Caco-2 (cell line): ENCODE measurements at places on chromosomes 3 and 15. TPM values are rescaled to one million over a fixed set of nuclear protein-coding genes. Genes with fewer than 3 reads are reported as not detected.

DNA sequence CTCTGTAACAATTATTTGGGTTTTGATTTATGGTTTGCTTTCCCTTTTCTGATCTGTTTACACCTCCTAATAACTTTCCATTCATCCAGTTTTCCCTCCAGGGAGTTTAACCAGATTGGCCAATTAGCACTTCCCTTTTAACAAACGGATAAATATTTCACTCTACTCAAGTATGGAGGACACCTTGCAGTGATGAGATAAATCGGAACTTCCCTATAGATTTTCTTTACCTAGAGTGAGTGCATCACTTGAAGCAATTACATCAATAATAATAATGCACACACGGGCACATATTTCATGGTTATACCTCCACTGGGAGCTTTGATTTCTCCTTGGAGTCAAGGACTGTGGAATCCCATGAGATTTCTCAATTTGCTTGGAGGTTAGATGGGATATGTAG lies 239.1 kb upstream of the CFAP20DC start:
- H3K36me3 ChIP-seq = no peaks in the 10 kb centered on the region
- no peaks in the 10 kb centered on the region for H3K27me3 ChIP-seq
- H3K27ac ChIP-seq = no peak overlapping the region
- no peak for DNase-seq

- H3K4me1 ChIP-seq = peaks cover 4% of the 10 kb centered on the region; the same call in 1 of the 2 replicates
- H3K4me3 ChIP-seq = no peak overlapping the region
- DNase-seq = peak; percentile 68
- H3K27me3 ChIP-seq = no peaks in the 10 kb centered on the region
- H3K27ac ChIP-seq = no peak overlapping the region
Measured at GRCh38 chr15:89556413-89557262, 18.6 kb upstream of the TICRR start.

DNA sequence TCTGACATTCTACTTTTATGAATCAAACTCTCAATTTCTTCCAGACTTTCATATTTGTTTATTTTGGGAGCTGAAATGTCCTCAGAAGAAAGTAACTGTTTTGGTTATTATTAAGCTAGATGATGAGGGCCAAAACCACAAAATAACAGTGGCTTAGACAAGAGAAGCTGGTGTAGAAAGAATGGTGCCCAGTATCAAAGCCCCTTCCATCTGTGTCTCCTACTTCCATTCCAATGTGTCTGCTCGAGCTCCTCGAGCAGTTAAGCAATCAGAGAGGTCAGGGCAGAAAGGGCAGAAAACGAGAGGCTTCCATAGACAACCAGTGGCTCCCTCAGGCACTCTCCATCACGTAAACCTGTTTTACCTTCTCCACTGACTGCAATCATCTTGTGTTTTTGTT lies 59.7 kb upstream of the MAGI1 start:
- no peaks in the 10 kb centered on the region for H3K27me3 ChIP-seq
- no peaks in the 10 kb centered on the region for H3K36me3 ChIP-seq
- H3K4me3 ChIP-seq = no peak overlapping the region
- H3K4me1 ChIP-seq = no peaks in the 10 kb centered on the region
- H3K27ac ChIP-seq = no peak overlapping the region

GRCh38 chr3:156582532-156583183 lies 27.7 kb upstream of the SSR3 start:
- no peak overlapping the region for H3K4me3 ChIP-seq
- no peak overlapping the region for H3K27ac ChIP-seq
- no peaks in the 10 kb centered on the region for H3K27me3 ChIP-seq
- no peak for DNase-seq
- H3K36me3 ChIP-seq = no peaks in the 10 kb centered on the region
- H3K4me1 ChIP-seq = 0 out of 2 replicates have a peak, but pooled peaks cover 4% of the 10 kb centered on the region

KBTBD12 gene
- total RNA-seq = not detected in 2 replicates
